K562 (cell line): ENCODE measurements at places on chromosomes 6 and 20. TPM values are rescaled to one million over a fixed set of nuclear protein-coding genes. Genes with fewer than 3 reads are reported as not detected.

NELFCD gene
- 111 and 116 TPM in 2 replicates for total RNA-seq

DNA sequence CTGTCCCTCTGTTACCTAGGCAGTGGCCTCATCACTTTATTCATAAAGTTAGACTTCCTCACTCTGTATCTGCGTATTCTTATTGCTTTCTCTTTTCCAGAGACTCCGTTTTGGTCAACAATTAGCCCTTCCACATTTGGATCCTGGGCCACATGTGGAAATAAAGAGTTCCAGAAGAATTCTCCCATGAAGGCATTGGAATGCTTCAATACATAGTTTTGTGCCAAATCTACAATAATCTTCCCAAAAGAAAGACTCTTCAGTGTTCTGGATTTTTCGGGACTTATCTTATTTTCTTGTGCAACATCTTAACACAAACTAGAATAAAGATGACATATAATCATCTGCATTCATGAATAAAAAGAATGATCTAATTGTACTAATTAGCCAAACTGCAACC, 187.7 kb upstream of the BMP2 start:
- H3K4me3 ChIP-seq, result no peak overlapping the region
- H3K36me3 ChIP-seq, result no peaks in the 10 kb centered on the region
- no peak overlapping the region for H3K27ac ChIP-seq
- DNase-seq, result no peak

- no peak overlapping the region; the same call in none of the 2 replicates for H3K4me3 ChIP-seq
- H3K27ac ChIP-seq, result peak overlapping the region; percentile 84
- peaks cover 68% of the 10 kb centered on the region for H3K4me1 ChIP-seq
- H3K36me3 ChIP-seq, result peaks cover 61% of the 10 kb centered on the region
Observed at GRCh38 chr20:32629813-32630212, 43.9 kb downstream of the C20orf203 start.

LPIN3 gene
- 6.9 and 7.9 TPM in 2 replicates for total RNA-seq

DNA sequence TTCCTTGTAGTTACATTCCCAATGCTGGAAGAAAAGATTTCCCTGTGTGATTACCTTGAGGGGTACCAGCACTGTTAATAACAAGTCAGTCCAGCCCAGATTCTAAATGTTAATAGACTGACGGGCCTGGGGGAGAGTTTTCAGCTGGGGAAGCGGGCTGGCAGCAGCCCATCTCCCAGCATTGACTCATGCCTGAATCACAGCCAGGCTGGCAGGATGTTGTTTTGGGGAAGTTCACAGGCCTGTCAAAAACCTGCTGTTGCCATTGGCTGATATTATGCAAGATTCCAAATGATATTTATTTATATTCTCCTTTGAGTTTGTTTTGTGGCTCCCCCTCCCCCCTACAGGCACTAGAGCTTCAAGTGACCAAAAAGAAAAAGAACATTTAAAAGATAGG, 213.9 kb upstream of the CNR1 start:
- H3K27ac ChIP-seq, result no peak overlapping the region
- H3K36me3 ChIP-seq, result no peaks in the 10 kb centered on the region
- DNase-seq, result no peak
- H3K4me1 ChIP-seq, result peaks cover 19% of the 10 kb centered on the region; the same call in 2 of the 3 replicates

DNA sequence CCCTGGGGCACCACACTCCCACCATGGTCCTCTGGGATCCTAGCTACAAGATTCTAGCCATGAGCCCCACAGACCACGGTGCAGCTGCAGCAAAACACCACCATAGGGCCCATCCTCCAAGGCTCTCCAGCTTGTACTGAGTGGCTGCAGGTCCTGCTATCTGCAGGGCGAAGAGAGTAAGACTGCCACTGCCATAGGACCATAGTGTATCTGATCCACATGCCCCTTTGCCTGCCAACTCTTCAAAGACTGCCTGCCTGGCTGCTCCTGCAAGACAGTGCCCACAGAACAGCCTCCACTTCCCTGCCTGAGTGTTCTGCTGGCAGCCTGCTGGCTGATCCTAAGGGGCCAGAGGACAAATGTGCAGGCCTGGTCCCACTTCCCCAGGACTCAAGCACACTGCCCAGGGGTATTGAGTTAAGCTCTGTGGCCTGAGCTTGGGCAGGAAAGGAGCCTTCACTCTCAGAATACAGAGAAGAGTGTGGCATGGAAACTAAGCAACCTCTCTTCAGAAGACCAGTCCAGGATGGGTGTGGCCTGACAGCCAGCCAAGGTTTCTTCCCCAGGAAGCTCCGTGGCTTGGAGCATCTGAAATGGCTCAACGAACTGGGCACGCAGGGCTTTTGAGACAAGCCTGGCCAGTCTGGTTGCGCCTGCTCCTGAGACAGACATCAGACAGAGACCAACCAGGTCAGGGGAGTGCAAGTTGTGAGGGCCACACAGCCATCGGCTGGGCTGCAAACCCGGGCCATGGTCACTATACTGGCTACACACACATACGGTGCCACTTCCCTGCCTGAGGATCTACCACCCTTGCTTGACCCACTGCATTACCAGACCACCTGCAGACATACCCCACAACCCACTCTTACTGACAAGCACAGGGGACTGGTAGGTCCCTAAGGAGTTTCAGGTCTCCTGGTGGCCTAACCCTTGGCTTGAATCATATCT, 54.5 kb downstream of the RNGTT start:
- H3K27ac ChIP-seq, result no peak overlapping the region
- no peaks in the 10 kb centered on the region; the same call in 2 of the 3 replicates for H3K4me1 ChIP-seq
- peaks cover 19% of the 10 kb centered on the region; the same call in 2 of the 3 replicates for H3K36me3 ChIP-seq
- no peak overlapping the region for H3K4me3 ChIP-seq

DNA sequence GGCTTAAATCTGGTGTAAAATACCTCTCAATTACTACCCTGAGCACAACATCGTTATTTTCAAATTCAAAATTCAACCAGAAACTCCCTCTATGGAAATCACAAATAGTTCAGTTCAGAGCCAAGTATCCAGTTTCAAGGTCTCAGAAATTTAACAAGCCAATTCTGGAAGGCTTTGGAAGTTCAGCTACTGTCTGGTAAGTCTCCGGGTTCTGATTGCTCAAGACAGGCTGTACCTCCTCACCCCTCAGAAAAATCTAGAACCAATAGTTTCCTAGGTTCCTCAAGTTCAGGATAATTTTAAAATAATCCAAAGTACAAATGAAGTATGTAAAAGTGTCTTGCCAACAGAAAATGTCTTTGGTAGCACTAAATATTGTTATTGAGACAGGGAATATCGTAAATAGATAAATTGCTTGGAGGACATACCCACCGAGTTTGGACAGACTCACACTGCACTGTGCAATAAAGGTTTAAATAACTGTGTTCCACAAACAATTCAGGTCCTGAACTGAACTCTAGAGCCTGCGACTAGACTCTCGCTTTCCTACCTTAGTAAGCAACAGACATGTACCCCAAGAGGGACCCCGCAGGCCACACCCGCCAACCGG, 729 bp downstream of the ATG5 start:
- DNase-seq, result no peak
- H3K27ac ChIP-seq, result peak overlapping the region; percentile 93
- no peaks in the 10 kb centered on the region for H3K27me3 ChIP-seq
- H3K4me3 ChIP-seq, result peak overlapping the region; percentile 86

GRCh38 chr6:79138146-79138545, 60.1 kb upstream of the PHIP start:
- H3K27me3 ChIP-seq, result no peaks in the 10 kb centered on the region
- no peak overlapping the region for H3K4me3 ChIP-seq
- no peaks in the 10 kb centered on the region for H3K4me1 ChIP-seq
- H3K27ac ChIP-seq, result no peak overlapping the region
- H3K36me3 ChIP-seq, result no peaks in the 10 kb centered on the region
- DNase-seq, result no peak

DNA sequence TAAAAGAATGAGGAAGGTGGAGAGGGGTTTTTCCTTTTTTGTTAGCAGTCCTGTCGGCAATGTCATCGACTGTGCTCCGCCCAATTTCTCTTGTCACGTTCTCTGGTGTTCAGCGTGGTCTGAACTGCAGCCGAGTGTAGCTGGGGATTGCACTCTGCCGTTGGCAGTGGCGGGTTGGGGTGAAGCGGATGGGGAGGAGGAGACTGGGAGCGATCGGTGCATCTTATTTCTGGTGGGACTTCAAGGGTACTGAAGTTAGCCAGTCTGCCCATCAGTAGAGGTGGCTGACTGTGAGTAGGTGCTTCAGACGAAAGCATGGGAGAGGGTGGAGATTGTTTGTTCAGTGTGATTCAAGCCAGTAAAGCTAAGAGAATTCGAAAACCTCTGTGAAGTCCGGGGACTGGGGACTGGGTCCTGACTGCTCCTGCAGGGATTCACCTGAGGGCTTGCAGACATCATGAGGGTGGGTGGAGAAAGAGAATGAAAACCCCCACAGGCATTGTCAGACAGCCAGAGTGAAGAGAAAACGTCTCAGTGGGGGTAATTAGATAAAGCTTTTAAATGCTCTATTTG, 5.1 kb downstream of the RREB1 start:
- H3K4me3 ChIP-seq, result peak overlapping the region; percentile 18; the same call in 1 of the 2 replicates
- H3K27me3 ChIP-seq, result no peaks in the 10 kb centered on the region

DNA sequence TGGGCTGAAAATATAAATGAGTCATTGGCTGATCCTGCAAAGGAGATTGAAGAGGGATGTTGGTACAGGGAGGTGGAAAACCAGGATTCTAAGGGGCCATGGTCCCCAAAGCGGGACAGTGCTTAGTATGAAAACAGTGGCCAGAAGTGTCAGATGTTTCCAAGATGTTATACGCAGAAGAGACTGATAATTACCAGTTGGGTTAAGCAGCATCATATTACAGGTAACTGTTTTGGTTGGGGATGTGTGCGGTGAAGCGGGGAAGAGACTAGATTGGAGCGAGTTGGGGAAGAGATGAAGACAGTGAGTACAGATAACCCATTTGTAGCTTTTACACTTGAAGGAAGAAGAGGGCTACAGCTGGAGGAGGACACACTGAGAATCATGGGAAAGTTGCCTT, 80.8 kb downstream of the PLEKHG1 start:
- no peak for DNase-seq
- H3K27me3 ChIP-seq, result peaks cover 33% of the 10 kb centered on the region
- no peaks in the 10 kb centered on the region for H3K4me1 ChIP-seq
- no peak overlapping the region for H3K27ac ChIP-seq
- no peak overlapping the region for H3K4me3 ChIP-seq
- H3K36me3 ChIP-seq, result no peaks in the 10 kb centered on the region

KHDC1 gene
- 7.6 and 8.0 TPM in 2 replicates for total RNA-seq

DNA sequence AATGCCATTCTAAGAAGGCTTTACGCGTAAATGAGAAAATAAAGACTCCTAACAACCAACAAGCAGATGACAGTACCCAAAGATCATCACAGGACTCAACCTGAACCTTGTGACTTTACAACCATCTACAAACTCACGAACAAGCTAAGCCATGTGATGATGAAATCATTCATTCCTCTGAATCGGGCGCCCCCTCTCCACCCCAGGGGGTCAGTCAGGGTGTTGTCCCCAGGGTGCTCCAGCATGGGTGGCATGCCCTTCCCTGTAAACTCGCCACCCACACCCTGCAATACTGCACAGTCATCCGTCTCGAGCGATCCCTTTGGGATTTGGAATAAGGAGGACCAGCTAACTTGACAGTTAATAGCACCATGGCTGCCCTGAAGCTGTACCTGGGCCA, 12.6 kb downstream of the SERPINB6 start:
- H3K4me1 ChIP-seq, result peaks cover 26% of the 10 kb centered on the region; the same call in 2 of the 3 replicates
- DNase-seq, result no peak
- H3K4me3 ChIP-seq, result no peak overlapping the region
- H3K36me3 ChIP-seq, result peaks cover 51% of the 10 kb centered on the region
- no peak overlapping the region for H3K27ac ChIP-seq

- H3K4me1 ChIP-seq, result no peaks in the 10 kb centered on the region; the same call in 1 of the 2 replicates
- no peak overlapping the region for H3K27ac ChIP-seq
- no peak overlapping the region for H3K4me3 ChIP-seq
- H3K27me3 ChIP-seq, result no peaks in the 10 kb centered on the region
- DNase-seq, result peak; percentile 14
- no peaks in the 10 kb centered on the region for H3K36me3 ChIP-seq
Observed at GRCh38 chr20:22465622-22466446, 118.5 kb downstream of the FOXA2 start.

- H3K27me3 ChIP-seq, result no peaks in the 10 kb centered on the region
- peaks cover 7% of the 10 kb centered on the region; the same call in 2 of the 3 replicates for H3K4me1 ChIP-seq
- no peak overlapping the region for H3K27ac ChIP-seq
- peak; percentile 26 for DNase-seq
- peaks cover 49% of the 10 kb centered on the region for H3K36me3 ChIP-seq
Observed at GRCh38 chr6:3072798-3073197, 4.5 kb downstream of the RIPK1 start.

DNA sequence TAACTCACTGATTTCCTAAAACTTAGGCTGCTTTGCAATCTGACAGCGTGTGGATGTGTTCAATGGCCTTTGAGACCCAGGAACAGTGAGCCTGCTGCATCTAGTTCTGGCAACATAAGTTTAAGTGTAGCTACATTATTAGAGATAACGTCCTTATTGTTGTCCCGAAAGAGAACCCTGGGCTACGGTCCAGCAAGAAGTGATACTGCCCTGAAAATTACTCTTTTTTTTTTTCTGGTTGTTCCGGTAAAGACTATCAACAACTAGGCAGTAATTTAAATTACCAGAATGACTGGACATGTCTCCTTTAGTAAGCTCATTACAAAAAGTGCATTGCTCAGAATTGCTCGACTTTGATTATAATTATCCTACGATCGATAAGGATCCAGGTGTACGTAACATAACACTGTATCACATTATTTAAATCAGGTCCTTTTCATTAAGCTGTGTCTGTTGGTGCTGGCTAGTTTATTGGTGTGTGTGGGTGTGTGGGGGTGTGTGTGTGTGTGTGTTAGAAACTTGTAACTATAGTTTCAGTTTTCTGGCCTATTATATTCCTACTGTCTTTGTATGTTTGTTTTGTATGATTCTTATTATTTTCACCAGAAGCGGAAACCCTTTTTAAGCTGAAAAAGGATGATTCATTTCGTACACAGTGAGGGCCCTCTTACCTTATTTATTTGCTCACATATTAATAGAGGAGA, 3.0 kb downstream of the TSHZ2 start:
- no peaks in the 10 kb centered on the region for H3K36me3 ChIP-seq
- H3K4me3 ChIP-seq, result no peak overlapping the region

EDN1 gene
- total RNA-seq, result not detected in 2 replicates

DNA sequence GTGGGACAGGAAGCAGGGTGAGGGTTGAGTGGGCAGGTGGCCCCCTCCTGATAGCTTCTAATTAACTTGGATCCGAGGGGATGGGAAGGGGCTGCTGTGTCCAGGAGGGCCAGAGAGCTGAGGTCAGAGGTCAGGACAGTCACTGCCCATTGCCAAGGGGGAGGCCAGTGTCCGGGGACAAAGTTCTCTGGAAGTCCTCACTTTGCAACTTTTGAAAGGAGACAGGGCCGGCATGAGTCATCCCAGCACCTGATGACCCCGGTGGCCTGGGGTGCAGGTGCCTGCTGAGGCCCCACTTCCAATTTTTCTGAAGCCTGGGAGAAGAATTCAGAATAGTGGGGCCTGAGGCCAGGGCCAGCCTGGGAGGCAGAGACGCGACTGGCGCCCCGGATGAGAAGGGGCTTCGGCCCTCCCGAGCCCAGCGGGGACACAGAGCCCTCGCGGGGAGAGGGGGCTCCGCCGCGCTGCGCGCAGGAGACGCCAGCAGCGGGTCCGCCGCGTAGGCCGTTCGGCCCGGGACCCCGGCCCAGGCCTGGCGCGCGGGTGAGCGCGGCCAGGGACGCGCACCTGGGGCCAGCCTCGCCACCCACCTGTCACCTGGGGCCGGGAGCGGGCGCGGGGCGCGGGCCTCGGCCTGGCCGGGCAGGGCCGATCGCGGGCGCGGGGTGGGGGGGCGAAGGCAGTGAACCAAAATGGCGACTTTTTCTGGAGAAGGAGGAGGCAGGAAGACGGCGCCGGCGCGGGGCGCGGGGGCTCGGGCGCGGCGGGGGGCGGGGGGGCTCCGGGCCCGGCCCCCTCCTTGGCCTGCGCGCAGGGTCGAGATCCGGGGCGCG, 586 bp downstream of the ZNF512B start:
- no peaks in the 10 kb centered on the region for H3K27me3 ChIP-seq
- peaks cover 32% of the 10 kb centered on the region; the same call in 1 of the 3 replicates for H3K36me3 ChIP-seq
- H3K4me3 ChIP-seq, result peak overlapping the region; percentile 63
- H3K4me1 ChIP-seq, result peaks cover 47% of the 10 kb centered on the region
